ENCODE measurements at places on chromosomes 4 and X.
A peak's percentile ranks its signal among the peaks of the same experiment; 100 is the strongest.

- DNase-seq: no peak
Measured at GRCh38 chrX:54675762-54676161, 122.3 kb downstream of the ITIH6 start.

- no peak for DNase-seq
Measured at GRCh38 chr4:87697945-87698344, 47.9 kb downstream of the DMP1 start.

DNA sequence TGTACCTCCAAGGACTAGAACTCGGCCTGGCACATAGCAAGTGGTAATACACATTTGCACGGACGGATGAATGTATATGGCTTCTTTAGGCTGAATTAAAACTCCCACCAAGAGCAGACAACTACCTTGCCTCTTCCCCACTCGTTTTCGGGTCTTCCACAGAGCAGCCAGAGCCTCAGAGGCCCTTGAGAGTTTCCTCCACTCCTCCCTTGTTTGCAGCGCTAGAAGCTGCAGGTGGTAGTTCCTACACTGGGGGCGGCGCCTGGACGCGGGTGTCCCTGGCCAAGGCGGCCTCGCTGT lies 10.2 kb upstream of the INTU start:
- no peak for DNase-seq

- no peak for DNase-seq
Measured at GRCh38 chr4:56240554-56241174, 146.6 kb downstream of the AASDH start.

DNA sequence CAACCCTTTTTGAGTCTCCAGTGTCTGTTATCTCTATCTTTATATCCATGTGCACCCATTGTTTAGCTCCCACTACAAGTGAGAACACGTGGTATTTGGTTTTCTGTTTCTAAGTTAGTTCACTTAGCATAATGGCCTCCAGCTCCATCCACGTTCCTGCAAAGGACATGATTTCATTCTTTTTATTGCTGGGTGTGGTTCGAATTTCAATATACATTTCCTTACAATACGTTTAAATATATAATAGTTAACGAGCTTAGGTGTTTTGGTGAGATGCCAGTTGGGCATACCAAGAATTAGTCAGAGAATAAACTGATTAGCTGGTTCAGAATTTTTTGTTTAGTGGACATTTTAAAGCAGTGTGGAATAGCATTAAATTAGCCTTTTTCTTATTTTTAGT lies 196.7 kb downstream of the CFAP47 start:
- no peak for DNase-seq

- DNase-seq: peak; percentile 31
Measured at GRCh38 chr4:183398298-183399125, 45.9 kb upstream of the CDKN2AIP start.

DNA sequence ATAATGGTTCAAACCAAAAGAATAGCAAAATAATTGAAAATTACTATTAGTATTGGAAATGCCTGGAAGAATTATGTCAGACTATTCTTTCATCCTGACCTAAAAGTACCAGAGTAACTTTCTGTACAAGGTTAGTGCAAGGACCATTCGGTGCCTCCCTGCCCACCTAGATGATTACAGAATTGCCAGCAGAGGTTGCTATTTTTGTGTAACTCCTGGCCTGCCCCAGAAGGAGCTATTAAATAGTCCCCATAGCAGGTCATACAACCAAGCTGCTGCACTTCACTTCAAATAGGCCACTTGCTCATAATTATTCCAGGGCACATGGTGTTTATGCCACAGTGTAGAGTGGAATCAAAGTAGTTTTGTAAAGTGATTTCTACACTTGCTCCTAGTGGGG lies 831.1 kb upstream of the PABPC4L start:
- no peak for DNase-seq

GRCh38 chr4:139177049-139177868 lies at the start of gene ELF2:
Gene ELF2 (minus strand): TSS chr4:139177218. CDS start chr4:139137701, 39,517 bp downstream.
- DNase-seq: peak; percentile 51

DNA sequence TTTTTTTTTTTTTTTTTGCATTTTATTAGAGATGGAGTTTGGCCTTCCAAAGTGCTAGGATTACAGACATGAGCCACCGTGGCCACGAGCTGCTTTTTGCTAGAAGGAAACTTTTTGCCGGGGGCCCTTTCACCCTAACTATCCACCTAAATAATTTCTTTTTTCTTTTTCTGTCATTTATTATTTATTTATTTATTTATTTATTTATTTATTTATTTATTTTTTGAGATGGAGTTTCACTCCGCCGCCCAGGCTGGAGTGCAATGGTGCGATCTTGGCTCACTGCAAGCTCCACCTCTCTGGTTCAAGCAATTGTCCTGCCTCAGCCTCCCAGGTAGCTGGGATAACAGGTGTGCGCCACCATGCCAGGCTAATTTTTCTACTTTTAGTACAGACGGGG lies 303.9 kb downstream of the ASMT start:
- no peak for DNase-seq

DNA sequence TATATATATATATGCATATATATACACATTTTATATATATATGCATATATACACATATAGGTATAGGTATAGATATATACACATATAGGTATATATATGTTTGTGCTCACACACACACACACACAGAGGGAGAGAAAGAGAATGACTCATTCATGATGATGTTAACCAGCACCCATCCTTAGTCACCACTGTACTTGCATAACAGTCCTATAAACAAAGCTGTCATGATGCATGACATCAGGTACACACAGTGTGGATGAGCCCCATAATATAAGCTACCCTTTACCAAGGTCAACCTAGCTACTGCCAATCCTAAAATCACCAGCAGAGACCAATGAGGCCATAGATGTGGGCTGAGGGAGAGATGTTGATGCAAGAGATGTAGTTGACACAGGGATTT lies 1408.0 kb downstream of the RAPGEF2 start:
- no peak for DNase-seq

- DNase-seq: no peak
Measured at GRCh38 chrX:51144828-51145442, 187.7 kb upstream of the NUDT10 start.

- peak; percentile 0 for DNase-seq
Measured at GRCh38 chrX:97563531-97564133, 679.9 kb downstream of the RPA4 start.

DNA sequence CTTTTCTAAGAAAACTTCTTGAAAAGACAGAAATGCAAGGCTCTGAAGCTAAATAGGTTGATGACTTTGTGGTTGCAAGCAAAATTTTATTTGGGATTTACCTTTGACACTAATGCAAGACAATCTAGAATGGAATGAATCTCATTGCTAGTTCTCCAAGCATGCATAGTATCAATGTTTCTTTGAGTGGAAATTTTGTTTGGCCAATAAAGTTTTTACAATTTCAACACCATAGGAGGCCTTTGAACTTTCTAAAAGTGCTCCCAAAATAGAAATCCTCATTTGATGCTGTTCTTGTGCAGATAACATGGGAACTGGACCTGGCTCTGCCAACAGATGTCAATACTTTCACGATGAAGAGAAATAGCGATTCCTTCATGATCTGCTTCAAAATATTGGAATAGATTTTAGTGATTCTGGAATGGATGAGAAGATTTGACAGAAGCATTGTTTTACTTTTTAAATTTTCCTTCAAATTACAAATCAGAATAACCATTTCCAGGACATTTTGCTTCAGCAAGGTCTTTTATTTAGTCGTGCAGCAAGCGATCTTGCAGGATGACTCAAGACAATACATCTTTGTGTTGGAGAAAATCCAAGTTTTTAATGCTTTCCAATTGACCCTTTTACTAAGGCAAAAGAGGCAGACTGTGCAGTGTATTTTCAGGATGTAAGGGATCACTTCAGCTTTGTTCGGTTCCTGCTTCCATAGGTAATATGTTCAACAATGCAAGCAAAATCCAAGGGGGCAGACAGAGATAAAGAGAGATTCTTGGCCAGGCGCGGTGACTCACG lies 51.7 kb upstream of the OTUD4 start:
- no peak for DNase-seq

GRCh38 chr4:29805916-29806480 lies 914.2 kb upstream of the PCDH7 start:
- no peak for DNase-seq

All from activated CD4-positive, CD25-positive, alpha-beta regulatory T cell (primary cell).